ENCODE measurements at places on chromosomes 1 and 21.

DNA sequence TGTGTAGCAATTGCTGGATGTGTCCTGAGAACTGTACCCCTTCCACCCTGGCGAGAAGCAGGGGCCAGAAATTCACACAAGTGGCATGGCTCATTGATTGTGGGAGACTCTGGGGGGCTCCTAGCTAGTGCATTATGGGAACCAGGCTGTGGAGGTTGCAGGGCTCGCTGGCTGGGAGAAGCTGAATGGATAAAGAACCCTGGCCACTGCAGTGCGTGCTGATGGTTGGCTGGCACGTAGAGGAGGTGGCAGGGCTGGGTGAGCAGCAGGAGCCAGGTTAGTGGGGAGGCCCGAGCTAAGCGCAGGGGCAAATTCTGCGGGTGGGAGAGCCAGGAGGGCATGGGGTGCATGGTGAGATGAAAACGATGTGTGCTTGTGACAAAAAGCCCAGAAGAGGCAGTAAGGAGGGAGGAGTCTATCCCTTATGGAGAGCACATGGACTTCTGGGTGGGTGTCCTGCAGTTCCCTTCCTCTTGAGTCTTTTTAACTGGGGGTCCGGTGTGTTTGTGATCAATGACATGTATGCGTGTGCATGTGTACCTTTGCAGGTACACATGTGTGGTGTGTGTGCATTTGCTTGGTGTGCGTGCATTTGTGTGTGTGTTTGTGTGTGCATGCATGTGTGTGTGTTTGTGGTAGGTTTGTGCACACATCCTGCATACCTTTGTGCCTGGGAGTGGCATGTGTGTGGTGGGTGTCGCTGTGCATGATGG is 3.6 kb downstream of the GUK1 start:
- no peak for DNase-seq

DNA sequence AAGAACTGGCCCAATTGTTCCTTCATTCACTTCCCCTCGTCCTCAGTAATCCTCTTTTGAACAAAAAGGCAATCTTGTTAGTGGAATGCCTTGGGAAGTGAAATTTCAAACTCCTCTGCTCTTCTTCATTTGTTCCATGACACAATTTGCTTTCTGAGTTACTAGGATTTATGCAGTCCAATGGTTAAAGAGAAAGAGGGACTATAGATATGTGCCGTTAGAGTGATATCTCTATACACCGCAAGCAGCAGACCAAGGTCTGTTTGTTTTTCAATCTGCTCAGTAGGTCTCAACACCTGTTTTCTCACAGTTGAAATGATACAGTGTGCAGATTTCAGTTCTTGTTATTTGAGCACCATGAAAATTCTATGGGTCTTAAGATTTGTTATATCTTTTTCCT is 244.0 kb downstream of the DNM3 start:
- DNase-seq, result no peak

GRCh38 chr1:230147253-230148125 is 80.5 kb downstream of the GALNT2 start:
- DNase-seq, result no peak

- DNase-seq, result no peak
These were observed 20.2 kb upstream of the DUSP10 start for GRCh38 chr1:221762121-221762520.

DNA sequence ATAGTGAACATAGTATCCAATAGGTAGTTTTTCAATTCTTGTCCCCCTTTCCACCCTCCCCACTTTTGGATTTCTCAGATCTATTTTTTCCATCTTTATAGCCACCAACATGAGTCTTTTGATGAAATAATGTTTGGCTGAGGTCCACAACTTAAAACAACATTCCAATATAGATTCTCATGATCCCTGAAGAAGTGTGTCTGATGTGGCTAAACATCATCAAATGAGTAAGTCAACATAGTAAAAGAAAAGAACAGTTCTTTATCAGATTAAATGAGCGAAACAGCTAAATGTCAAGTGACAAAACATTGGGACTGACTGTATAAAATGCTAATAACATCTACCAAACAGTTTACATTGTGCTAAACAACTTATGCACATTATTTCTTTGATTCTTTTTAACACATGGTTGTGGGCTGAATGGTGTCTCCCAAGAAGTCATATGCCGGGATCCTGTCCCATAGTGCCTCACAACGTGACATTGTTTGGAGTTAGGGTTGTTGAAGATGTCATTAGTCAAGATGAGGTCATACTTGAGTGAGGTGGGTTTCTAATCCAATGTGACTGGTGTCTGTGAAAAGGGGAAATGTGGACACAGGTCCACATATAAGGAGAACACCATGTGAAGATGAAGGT is 453.6 kb downstream of the LTN1 start:
- no peak for DNase-seq

GRCh38 chr1:156204686-156205085 is 8.1 kb upstream of the PMF1 start:
- DNase-seq, result no peak

DNA sequence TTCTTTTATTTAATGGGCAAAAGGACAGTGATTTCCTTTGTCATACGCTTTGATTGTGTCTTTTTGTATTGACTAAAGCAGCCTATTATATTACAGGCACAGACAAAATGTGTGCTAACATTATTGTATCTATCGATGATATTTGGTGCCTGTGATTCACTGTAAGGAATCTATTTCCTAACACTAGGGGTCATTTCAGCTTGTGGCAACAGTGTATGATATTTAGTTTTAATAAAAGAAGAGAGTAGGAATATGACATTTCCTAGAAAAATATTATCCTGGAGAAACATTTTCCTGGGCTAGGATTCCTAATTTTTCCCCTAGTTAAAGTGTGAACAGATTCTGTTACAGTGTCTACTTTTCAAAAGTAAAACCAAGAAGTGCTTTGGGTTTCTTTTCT is 42.8 kb downstream of the TYW3 start:
- no peak for DNase-seq

- DNase-seq, result no peak
These were observed 52.7 kb downstream of the PLPP3 start for GRCh38 chr1:56526571-56527174.

DNA sequence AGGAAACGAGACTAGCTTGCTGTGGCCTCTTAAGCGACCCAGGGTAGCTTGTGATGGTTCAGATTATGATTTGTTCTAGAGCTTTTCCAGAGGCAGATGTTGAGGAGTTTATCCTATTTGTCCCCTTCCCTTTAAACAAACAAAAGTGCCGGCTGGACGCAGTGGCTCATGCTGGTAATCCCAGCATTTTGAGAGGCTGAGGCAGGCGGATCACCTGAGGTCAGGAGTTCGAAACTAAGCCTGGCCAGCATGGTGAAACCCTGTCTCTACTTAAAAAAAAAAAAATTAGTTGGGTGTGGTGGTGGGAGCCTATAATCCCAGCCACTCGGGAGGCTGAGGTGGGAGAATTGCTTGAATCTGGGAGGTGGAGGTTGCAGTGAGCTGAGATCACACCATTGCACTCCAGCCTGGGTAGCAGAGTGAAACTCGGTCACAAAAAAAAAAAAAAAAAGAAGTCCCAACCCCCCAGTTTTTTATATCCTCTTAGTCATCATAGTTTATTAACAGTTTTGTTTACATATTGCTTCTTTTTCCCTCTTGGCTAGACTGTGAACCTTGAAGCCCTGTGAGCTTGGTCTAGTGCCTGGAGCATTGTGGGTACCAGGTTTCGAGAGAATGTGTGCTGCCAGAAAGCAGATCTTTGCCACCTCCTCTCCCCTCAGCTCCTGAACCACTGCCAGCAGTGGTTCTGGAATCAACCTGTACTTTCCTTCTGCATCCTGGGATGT is 29.8 kb downstream of the MAPKAPK2 start:
- DNase-seq, result no peak

DNA sequence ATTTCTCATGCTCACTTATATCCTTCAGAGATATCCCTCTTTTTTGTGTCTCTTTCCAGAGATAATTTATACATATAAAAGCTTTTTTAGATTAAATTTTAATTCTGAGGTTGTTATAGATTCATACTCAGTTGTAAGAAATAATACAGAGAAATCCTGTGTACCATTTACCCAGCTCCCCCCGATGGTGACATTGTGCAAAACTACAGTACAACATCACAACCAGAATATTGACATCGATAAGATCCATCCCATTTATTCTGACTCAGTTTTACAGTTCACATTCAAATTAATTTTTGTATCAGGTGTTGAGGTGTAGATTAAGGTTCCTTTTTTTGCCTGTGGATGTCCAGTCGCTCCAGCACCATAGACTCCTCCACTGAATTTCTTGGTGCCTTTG is 14.3 kb downstream of the DMRTB1 start:
- no peak for DNase-seq

GRCh38 chr1:44820328-44821239 is 12.3 kb downstream of the BTBD19 start:
- DNase-seq, result no peak

DNA sequence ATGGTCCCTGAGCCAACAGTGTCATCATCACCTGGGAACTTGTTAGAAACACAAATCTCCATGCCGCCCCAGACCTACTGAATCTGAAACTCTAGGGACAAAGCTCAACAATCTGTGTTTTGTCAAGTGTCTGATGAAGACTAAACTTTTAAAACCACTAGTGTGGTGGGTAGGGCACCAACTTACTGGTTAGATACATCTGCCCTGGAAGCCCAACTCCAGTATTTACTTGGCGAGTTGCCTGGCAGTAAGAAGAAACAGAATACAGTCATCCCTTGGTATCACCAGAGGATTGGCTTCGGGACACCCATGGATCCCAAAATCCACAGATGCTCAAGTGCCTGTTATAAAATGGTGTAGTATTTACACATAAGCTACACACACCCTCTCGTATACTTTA is 367.9 kb upstream of the DUSP10 start:
- DNase-seq, result no peak

GRCh38 chr1:111139324-111139955 is 453 bp downstream of the DRAM2 start:
- peak; percentile 46 for DNase-seq

- DNase-seq, result no peak
These were observed 138.3 kb downstream of the APP start for GRCh38 chr21:26032263-26032662.

GRCh38 chr1:194289569-194290266 is 1103.3 kb upstream of the B3GALT2 start:
- DNase-seq, result no peak

DNA sequence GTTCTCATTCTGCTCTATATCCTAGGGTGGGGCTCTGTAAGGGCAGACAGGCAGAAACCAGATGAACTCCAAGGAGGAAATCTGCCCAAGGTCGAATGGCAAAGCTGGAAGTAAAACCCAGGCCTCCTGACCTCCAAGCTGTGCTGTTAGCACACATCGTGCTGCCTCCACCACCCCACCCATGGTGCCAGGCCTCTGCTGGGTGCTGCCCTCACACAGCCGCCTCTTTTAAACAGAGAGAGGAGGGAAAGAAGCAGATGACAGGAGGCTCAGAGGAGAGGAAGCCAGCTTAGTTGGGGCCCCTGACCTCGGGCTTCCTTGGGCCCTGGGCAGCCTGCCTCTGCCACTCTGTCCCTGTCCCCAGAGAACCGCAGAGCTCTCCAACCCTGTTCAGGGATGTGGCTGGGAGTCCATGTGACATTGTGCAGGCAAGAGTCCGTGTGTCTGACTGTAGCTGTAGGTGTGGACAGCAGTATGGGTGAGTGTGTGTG is 1.1 kb downstream of the SYNC start:
- no peak for DNase-seq
